ENCODE measurements at places on chromosomes 6 and 20.

DNA sequence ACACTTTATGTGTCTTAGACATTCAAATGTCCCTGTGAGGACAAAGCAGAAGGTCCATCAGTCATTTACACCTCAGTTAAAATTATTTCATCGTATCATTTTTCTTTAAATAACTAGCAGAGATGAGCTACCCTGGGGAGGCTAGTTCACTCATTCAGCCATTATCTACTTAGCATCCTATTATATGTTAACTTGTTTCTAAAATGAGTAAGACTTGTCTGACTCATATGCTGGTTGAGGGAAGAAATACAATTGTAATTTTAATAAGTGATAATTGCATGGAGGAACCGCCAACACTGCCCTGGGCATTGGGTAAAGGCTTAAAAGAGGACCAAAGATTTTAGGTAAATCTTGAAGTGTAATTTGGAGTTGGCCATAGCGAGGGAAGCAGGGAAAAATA, 12.4 kb upstream of the PTPRK start:
- DNase-seq = no peak

GRCh38 chr6:43368259-43369160, 937 bp downstream of the ZNF318 start:
- DNase-seq = peak; percentile 35

DNA sequence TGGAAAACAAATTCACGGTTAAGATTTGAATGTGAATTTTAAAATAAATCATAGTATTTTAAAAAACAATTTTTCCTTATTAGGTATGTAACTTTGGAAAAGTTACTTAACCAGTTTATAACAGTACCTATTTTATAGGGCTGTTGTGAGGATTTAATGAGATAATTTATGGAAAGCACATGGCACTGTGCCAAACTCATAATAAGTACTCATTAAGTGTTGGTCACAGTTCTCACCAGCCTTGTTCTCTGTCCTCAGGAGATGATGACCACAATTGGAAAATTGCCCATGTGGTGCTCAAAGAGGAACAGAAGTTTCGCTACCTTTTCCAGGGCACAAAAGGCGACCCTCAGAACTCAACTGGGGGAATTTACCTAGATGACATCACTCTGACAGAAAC, 39.6 kb downstream of the MEP1A start:
- DNase-seq = no peak

DNA sequence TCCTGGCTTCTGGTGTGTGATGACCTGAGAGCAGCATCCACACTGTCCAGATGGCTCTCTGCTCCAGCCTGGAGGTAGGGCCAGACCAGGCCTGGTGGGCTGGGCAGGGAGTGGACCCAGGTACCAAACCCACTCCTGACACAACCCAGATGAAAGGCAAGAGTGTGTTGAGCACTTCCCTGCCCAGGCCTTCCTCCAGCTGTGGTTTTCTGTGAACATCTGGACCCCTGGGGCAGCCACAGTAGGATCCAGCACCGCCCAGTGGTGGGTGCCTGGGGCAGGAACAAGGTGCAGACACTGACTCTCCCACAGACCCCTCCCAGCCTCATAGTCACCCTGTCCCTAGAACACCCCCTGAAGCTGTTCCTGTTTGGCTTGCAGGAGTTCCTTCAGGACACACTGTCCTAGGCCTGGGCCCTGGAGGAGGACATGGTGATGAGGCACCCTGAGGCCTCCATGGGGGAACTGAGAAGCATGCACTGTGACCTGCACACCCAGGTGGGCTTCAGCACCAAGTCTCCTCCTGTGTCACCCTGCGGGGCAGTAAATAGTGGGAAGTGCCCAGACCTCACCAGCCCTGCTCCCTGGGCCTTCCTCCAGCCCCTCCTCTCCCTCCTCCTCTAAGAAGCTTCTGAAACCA, 28.7 kb downstream of the UBD start:
- DNase-seq = no peak

DNA sequence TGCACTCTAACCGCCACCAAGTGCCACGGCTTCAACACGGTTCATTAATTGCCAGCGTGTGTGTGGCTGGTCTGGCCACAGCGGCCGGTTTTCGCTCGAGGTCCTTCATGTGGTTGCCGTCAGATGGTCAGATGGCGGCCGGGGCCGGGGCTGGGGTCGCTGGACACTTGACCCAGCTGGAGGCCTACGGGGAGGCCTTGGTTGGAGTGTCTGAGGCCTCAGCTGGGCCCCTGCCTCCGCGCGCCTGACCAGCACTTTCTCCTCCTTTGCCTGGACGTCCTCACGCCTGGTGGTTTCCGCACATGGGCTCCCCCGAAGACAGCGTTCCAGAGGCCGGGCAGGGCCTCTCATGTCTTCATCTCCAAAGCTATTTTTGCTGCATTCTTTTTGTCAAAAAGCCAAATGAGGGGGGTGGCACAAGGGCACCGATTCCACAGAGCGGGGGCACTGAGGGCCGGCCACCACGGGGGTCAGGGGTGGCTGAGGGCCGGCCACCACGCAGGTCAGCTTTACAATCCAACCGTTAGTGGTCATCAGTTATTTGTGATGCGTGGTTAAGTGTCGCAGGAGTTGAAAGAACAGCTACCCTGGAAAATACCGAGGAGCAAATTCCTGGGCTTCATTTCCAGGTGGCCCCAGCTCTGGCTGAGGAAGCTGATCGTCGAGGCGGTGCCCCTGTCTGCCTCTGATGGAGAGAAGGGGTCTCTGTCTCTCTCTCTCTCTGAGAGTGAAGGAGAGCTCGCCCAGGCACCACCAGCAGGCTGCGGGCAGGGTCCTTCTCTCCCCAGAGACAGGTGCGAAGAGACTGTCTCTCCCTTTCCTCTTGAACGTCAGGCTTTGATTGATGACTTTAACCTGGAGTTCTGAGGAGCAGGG, 50.5 kb upstream of the FRMD1 start:
- no peak for DNase-seq

DNA sequence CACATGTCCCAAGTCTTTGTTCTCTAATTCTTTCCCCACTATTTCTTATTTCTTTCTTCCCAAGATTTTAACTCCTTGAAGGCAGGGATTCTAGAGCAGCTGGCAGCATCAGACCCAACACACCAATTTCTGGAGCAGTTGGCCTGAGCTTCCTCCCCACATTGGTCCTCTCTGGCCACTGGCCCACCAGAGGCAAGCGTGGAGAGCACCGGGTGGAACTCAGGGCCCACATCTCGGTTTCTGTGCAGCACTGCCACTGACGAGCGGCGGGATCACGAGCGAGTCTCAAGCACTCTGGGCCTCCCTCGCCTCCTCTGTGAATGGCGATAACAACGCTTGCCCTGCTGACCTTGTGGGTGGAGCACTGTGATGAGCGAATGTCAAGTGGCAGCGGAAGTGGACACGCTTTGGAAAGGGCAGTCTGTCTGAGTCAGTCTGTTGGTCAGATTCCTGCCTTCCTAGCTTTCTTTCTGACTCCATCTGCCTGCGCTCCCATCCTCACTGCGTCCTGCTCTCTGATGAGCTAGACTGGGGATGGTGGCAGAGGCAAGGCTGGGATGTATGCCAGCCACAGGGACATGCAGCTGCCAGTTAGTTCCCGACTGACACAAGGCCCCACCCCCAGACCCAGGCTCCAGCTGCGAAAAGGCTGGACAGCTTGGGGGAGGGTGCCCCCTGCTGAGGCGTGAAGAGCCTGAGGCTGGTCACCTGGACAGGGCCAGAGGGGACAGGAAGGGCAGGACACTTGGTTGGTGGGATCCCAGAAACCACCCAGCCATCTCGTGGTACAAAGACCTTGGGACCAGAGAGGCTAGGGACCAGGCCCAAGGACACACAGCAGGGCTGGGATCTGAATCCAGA, 4.5 kb upstream of the SPDEF start:
- DNase-seq = no peak

DNA sequence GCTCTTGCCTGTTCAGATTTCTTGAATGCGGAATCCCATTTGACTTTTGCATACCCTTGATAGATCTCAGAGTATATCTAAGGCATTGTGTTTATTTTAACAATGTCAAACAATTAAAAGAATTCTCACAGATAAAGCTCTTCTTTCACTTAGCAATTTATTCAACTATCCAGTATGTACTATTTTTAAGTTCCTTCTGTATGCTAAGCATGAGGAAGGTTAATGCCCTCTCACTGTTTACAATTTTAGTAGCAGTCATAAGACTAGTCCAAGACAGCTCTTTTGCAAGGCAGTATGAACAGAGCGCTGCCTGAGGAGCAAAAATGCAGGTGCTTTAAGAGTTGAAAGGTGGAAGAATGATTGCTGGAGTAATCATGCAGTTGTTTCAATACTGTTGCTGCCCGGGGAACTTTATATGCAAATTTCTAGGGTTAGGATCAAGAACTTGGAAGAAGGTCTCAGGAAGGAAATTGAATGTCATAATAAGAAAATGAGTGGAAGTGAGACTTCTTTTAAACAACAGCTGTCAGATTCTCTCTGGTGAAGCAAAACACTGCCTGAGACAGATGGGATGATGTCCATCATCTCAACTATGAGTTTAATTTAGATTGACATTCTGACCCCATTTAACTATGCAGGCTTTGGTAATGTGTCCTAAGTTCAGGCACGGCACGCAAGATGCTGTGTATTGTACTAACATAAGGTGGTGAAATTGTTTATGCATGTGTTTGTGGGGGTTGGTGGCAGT, 1303.5 kb upstream of the CITED2 start:
- DNase-seq = no peak

DNA sequence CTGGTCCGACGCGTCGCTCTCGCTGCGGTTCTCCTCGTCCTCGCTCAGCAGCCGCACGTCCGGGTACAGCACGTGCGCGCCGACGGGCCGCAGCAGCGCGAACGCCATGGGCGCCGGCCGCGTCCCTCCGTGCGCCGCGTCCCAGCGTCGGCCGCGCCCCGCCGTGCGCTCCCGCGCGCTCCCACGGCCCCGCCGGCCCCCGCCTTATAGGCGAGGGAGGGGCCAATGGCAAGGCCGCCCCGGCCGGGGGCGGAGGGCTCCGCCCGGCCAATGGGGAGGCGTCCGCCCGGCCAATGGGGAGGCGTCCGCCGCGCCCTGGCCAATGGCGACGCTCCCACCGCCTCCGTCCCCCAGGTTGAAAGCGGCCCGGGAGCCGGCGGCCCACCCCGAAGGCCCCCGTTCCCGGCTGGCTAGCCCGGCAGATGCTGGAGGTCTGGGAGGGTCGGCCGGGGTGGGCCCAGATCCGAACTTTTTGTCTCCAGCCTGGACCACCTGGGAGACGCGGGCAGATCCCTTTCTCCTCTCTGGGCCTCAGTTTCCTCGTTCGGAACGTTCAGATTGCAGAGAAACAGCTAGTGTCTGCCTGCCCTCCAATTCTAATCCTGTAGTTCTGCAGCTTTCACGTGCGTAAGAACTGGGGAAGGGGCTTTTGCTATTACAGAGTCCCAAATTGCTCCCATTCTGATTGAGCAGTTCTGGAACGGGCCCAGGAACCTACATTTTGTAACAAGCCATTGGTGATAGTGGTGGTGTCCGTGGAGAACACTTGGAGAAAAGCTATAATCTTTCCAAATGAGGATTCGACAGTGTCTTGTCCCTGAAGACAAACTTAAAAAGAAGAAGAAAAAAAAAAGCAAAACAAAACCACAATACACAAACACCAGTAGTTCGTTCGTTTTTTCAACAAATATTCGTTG, at the start of gene TCF15:
Gene TCF15 (minus strand): TSS at position 180 of the 917 bp plus-strand sequence. CDS start 72 bp downstream, at position 108.
- DNase-seq = peak; percentile 78

DNA sequence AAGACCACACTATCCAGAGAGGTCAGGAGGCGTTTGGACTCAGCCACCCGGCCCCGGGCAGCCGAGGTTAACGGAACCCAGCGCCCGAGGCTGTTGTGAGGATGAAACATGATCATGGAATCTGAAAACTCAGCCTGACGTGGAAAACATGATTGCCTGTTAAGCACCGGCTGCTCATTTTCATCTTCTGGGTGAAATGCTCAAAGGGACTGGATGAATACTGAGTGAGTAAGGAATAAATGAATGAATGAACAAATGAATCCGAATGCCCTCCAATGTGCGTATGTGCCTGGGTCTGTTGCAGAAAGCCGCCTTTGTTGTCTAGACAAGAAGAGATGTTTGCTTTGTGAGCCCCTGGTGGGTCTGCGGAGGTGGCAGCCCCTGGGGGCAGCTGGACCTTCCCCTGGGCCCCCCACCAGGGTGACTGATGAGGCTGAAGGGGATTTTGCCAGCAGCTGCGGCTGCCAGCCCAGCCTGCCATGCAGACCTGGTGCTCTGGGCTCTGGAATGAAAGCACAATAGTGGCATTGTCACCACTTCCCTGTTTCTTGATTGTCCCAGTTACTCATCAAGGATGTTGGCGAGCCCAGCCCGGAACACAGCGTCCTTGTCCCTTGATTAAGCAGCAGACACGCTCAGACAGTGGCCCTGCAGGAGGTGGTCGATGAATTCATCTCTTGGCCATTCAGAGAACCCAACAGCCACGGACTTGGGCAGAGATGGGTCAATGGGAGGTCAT, 211.1 kb downstream of the ANKRD60 start:
- no peak for DNase-seq

DNA sequence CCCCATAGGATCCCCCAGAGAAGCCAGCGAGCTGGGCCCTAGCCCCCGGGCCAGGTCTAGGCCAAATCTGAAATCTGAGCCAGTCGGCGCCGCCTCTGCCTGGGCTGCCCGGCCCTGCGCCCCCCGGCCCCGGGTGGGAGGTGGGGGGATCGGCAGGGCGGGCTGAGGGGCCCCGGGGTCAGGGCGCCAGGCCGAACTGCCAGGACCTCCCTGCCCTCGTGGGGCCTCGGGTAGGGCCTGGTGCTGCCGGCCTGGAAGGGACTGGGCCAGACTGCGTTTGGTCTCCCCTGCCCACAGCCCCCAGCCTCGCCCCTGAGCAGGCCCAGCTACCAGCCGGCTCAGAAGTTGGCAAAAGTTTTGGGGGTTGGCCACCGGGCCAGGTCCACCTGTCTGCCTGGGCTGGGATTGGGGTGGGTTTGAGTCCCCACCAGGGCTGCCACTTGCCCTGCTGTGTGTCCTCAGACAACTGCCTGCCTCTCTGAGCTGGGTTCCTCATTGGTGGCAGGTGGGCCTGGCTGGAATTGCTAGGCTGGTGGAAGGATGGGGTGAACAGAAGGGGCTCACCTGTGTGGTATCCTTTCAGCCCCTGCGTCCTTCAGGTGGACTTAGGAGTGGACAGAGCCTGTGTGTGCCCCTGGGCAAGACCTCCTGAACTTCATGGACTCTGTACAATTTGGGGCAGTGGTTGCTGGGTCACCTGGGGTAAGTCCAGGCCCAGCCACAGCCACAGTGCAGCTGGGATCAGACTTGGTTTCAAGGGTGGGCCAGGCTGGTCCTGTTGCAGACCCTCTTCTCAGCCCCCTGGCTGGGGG, 801 bp downstream of the SRC start:
- no peak for DNase-seq

GRCh38 chr6:43735642-43736199, 34.3 kb upstream of the VEGFA start:
- DNase-seq = no peak

DNA sequence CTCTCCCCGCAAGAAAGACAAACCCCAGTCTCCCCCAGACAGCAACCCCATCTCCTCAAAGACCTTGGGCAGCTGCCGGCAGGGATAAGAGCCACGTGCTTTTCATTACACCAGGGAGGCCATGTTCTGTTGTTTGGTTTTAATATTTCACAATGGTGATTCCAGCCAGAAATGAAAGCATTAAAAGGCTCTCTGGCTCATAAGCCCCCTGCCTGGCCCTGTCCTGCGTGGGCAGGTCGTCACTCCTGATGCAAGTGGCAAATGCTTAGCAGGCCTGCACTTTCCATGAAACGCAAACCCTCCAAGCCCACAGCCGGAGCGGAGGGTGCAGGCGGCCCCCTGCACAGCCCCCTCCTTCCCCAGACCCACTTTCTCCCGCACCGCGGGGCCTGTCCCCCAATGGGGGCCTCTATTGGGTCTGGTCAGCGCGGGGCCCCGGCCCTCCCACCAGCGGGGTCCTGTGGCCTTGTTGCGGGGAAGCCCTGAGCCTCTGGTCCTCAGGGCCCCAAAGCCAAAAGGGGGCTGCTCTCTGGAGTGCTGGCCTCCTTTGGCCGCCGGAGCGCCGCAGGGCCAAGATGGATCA, 77.2 kb downstream of the TMEM242 start:
- no peak for DNase-seq

GRCh38 chr6:161963634-161964234, 689.9 kb upstream of the AGPAT4 start:
- peak; percentile 72 for DNase-seq

All from HAP-1 (cell line).